Putamen (tissue), 1 donor: ENCODE measurements at places on chromosomes 6 and 20.

- DNase-seq, result no peak
Measured at GRCh38 chr6:38836585-38836984, 121.5 kb downstream of the DNAH8 start.

DNA sequence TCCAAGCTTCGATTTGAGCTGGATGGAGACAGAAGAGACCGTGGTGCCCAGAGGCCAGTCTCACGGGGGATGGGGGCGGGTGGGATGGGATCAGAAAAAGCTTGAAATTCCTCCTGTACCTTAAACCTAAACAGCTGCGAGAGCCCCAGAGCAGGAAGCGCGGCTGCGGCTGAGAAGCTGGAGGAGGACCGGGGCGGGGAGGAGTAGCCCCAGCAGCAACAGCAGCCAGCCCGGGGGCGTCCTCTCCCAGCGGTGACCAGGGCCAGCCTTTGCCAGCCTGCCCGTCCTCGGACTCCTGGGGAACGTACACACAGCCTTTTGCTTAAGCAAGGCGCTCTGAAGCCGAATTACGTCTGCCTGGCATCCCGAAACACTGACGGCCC, 17.4 kb upstream of the PRDM13 start:
- DNase-seq, result no peak

DNA sequence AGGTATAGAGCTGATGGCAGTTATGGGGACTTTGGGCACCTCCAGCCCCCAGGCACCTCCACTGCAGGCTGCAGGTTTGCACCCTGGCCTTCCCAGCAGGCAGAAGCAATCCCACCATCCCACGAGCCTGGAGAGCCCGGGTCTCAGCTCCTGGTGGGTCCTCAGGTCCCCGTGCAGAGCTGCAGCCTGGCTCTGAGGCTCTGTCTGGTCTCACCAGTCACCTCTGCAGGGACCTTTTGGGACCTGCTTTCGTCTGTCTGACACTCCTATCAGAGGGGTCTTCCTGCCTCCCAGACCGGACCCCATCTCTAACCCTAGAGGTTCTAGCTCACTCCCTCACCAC, 41.9 kb downstream of the FGD2 start:
- DNase-seq, result no peak

DNA sequence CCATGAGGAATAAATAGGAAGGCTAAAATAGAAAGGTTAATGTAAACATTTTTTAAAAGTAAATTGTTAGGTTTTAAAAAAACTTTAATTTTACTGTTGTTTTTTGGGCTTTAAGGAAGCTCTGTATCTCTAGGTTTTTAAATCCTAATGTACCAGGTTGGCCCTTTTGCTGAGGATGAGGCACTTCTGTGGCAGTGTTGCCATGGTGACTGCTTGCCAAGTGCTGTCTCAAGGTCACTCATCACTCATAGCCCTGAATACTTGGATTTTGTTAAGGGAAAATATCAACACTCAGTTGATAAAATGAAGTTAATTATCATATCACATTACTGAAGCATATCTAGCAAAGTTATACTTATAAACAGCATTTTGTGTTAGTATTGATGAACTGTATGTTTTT, 50.2 kb downstream of the NCOA3 start:
- DNase-seq, result no peak

GRCh38 chr6:137705160-137706082, 161.6 kb upstream of the TNFAIP3 start:
- peak; percentile 19 for DNase-seq

DNA sequence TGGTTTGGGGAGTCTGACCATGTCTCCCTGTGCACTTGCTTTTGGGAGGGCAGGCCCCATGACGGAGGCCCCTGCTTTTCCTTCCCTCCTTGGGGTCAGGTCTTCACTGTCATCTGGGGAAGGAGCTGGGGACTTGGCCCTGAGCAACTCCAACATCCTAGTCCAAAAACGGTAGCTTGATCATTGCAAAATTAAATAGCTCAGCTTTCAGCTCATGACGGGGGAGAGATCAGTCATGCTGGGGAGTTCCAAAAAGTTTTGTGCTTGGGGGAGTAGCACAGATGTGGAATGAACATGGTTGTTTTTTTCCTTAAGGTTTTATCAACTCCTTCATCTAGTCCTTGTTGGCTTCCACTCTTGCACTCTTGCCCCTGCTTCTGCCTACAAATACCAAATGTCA, 60.8 kb downstream of the MOCS1 start:
- DNase-seq, result no peak

DNA sequence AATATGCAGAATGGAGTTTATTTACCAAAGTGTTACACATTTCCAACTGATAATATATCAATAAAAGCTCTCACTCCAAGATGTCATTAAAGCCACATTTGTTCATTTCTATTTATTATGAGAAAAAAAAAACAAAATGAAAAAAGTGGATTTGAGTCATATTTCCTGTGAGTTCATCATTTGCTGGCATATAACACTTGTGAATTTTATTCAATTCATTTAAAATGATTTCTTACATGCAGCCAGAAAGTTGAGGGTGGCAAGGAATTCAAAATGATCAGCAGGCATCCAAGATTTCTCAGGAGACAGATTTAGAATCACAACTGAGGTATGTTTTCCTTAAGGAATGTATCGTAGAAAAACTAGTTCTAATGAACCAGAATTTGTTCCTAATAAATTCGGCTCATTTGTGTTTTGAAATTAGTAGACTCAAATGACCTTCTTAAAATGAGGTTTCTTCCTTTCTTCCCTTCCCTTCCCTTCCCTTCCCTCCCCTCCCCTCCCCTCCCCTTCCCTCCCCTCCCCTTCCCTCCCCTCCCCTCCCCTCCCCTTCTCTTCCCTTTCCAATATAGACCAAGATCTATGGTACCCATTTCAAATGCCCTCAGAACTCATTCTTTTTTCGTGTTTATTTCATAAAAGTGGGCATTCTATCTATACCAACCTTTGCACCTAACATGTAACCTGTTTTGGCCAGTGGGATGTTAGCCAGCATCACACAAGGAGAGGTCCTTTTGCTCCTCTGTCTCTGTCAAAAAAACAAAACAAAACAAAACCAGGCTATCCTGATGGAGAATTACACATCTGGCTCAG, 357.9 kb upstream of the TSHZ2 start:
- DNase-seq, result no peak

GRCh38 chr20:19605786-19606485, 152.1 kb upstream of the RIN2 start:
- no peak for DNase-seq

GRCh38 chr20:17499041-17499440, 32.1 kb downstream of the BFSP1 start:
- no peak for DNase-seq

- DNase-seq, result peak; percentile 34
Measured at GRCh38 chr6:145929037-145929633, 35.0 kb downstream of the SHPRH start.

- no peak for DNase-seq
Measured at GRCh38 chr6:150451807-150452427, 83.1 kb downstream of the IYD start.

DNA sequence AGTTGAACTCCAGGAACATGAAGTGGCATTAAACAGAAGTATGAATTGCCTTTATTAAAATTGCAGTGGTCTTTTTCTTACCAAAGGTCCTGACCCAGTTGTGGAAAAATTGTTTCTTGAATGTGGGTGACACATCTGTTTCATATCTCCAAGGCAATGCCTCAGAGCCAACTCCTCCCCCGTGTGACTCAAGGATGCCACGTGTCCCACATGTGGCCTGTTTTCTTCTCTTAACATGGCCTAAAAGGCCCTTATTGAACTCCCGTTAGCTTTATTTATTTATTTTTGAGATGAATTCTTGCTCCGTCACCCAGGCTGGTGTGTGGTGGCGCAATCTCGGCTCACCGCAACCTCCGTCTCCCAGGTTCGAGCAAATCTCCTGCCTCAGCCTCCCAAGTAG, 128.4 kb upstream of the ESR1 start:
- DNase-seq, result no peak

DNA sequence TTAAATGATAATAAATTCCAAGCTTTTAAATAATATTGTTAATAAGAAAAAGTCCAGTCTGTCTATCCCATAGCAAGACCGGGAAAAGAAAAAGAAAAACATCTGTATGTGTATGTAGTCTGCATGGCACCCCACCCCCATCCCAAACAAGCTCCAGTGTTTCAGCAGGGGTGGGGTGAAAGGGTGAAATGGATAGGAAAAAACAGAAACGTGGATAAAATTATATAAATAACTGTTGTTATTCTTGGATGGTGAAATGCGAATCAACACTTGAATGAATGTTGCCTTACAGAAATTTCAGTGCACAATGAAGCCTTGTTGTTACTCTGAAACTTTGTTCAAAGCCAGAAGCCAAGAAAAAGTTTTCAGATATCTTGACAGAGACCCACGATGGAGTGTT, 31.4 kb downstream of the HAO1 start:
- DNase-seq, result no peak

DNA sequence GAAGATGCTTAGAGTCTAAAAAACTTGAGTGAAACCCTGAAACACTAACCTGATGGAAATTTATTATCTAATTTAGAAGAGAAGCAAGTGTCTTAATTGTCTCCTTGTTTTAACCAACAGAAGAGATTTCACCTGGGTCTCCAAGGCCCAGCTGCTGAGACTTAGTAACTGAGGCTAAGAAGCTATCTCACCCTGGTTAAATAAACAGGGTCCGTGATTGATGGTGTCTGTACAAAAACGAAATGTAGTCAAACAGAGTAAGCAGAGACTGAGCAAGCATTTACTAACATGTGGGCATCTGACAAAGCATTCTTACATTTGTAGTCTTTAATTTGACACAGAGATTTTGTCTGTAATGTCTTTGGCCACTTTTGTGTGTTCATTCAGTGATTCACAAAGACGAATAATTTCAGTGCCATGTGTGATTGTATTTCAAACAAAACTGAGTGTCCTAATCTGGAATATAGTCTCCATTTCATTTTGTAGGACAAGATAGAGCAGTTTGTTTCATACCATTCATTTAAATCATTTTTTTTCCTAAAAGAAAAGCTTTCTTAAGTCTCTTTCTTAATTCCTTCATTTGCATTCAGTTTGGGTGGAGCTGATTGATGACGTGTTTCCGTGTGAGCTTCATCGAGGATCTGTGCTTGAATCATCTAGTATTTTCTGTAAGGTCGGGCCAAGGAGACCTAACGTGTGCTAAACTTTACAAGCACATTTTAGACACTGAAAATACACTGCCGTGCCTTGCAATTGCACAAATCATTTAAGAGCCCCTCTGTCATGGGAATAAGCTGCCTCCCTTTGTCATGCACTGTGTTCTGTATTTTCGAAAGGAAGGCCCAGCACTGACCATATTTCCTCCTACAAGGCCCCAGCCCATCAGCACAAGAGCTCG, 170.6 kb upstream of the QKI start:
- no peak for DNase-seq

- no peak for DNase-seq
Measured at GRCh38 chr6:153411070-153411648, 280.1 kb upstream of the RGS17 start.

DNA sequence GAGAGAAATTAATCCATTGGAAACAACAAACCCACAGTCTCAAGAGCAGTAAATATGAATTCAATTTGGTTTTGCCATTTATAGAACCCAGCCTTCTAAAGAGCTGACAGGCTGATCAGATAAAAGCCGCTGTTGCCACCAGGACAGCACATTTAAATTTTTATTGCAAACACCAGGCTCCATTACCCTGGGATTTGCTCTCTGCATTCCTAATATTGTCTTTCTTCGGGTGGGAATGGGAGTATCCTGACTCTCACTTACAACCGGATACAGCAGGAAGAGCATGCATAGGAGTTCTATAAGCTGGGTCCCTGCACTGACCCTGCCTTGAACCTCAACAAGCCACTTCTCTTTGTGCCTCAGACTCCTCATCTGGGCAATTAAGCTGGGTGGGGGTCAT, 142.9 kb downstream of the LRFN2 start:
- DNase-seq, result no peak

DNA sequence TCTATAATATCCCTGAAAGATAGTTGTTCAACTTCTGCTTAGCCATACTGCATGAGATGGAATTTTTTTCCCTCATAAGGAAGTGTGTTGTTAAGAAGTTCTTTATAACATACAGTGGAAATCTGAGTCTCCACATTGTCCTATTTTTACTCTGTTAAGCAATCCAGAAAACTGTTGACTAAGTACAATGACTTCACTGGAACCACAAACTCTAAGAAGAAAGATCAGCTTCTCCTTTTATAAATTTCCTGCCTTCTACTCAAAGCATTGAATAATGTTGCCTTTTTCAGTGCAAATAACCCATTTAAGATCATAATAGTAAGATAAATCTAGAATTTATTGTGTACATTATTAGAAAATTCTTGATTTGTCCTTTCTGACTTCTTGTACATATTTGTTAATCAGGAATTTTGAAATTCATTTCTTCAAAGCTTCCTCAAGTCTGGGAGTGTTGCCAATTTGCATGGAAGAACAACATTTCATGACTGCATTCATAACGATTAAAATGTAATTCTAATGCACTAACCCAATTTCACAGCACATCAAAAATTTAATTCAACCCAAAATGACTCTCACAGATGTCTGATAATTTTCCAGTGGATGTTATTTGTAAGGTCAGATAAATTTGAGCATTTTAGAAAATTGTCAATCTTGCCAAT, 45.6 kb upstream of the ANKEF1 start:
- DNase-seq, result peak; percentile 14

DNA sequence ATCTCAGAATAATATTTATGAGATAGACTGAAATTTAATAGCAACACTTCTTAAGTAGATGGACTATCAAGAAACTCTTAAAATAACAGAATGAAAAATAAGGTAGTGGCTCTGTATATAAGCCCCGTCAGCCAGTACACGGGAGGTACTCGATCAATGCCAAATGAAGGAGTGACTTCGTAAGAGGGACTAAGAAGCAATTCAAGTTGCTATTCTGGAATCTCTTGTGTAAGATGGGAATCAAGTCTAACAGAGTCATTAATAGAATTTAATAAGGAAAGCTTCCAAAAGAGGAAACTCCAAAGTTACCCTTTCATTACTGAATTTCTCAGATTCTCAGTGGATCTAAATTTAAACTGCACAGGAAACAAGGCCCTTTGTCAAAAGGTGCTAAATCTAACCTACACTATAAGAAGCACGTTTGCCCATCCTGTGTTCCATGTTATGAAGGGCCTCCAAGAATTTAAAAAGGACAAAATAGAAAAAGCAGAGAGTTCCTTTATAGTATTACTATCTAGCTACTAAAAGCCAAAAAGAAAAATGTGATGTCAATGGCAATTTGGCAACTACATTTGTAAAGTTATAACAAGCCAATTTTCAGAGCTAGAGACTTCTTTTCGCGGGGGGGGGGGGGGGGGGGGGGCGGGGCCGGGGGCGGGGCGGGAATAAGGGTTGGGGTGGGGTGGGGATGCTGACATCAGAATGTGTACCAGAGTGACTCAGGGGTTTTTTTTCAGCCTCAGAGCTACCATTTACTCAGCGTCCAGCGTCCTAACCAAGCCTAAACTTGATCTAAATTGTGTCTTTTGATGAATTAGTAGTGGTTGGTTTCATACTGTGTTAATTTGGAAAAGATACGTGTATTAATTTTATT, 200.6 kb downstream of the GMPR start:
- no peak for DNase-seq

DNA sequence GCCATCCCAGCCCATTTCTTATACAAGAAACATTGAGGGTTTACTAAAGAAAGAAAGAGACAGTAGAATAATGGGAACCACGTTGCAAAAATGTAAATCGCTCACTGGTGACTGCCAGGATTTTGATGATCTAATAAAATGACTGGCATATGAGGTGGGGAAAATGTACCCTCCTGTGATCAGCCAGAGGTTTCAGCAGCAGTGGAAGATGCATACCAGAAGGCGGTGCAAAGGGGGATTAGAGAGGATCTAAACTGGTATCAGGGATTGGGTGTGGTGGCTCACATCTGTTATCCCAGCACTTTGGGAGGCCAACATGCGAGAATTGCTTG, 60.8 kb upstream of the DDR1 start:
- DNase-seq, result no peak
